ENCODE measurements at places on chromosomes 7 and 10.

DNA sequence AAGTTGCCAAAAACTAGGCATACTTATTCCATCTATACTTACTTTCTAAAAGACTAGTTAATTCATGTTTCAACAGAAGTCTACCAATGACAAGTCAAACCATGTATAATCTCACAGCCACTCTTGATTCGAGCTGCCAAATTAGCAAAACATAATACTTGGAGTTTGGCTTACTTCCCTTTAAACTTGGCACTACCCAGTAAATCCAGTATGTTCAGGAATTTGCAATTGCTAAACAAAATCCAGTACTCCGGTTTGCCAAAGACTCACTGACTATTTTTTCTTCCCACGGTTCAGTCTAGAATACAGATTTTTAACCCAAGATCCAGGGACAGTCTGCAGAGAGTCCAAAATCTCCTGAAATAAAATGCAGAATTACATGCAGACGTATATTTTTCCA is 4.6 kb downstream of the OAT start:
- DNase-seq, result no peak

GRCh38 chr7:122307228-122307621 is 2.7 kb upstream of the FEZF1 start:
- no peak for DNase-seq

- DNase-seq, result no peak
Measured at GRCh38 chr10:117365612-117366011, 9.6 kb downstream of the PDZD8 start.

- DNase-seq, result no peak
Measured at GRCh38 chr7:121178869-121179497, 149.8 kb upstream of the WNT16 start.

DNA sequence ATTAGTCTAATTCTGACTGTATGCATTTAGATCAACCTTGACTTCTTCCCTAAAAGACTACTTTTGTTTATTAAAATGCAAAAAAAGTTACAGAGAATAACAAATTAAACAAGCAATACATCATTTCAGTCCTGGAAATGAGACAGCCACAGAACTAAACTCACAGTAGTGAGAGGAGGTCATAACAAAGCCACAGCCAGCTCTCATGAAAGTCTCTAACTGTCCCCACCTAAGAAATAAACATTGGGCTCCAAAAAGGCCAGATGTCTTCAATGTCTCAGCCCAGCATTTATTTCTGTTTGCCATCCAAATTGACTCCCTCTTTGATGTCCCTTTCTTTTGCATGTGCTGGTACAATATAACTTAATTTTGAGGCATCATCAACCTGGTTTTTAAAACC is 74.4 kb downstream of the NHLRC2 start:
- no peak for DNase-seq

GRCh38 chr10:2933519-2933918 is 133.8 kb upstream of the PFKP start:
- no peak for DNase-seq

DNA sequence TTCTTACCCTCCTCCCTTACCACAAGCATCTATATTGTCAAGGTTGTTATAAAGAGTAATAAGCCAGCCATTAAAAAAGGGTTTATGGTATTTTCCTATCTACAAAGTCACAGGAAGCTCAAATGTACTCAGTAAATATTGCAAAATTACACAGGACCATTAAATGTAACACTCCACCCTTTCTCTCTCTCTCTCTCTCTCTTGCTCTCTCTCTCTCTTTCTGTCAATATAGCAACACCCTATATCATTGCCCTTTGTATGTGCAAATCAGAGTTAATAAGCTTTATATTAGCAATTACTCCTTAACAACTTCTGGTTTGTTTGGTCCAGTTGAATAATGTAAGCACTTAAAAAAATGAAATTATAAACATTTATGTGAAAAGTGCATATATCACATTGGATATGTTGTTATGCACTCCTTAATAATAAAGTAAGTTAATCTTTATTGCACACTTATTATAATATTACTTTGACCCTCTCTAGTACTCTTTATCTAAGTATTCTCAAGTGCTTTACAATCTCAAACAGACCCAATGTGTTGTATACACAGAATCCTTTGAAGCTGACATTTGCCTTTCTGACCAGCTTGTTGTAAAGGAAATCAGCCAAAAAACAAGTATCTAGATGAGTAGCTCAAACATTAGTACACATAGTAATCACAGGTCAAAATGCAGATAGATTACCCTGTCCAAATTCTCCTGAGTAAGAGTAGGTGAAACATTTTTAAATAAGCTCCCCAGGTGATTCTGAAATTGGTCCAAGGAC is 93.2 kb downstream of the CFTR start:
- no peak for DNase-seq

GRCh38 chr7:112082306-112082705 is 123.9 kb downstream of the DOCK4 start:
- no peak for DNase-seq

GRCh38 chr10:46306516-46307184 is 19.9 kb downstream of the ANTXRL start:
- DNase-seq, result no peak
